Thoracic aorta endothelial cell (primary cell): ENCODE measurements at places on chromosomes 12 and 14. TPM values are rescaled to one million over a fixed set of nuclear protein-coding genes. Genes with fewer than 3 reads are reported as not detected.

BCDIN3D gene
- 2.4 and 3.3 TPM in 2 replicates for total RNA-seq

KLRB1 gene
- total RNA-seq: not detected in 2 replicates

TMEM117 gene
- 3.6 and 3.7 TPM in 2 replicates for total RNA-seq

CCDC196 gene
- not detected in 2 replicates for total RNA-seq

NOS1 gene
- under 0.01 and 0.14 TPM in 2 replicates for total RNA-seq

AVPR1A gene
- not detected in 2 replicates for total RNA-seq

AQP2 gene
- not detected in 2 replicates for total RNA-seq

MARK3 gene
- 126 and 130 TPM in 2 replicates for total RNA-seq

RNASE4 gene
- 7.4 and 7.5 TPM in 2 replicates for total RNA-seq

SVOP gene
- not detected in 2 replicates for total RNA-seq

DDIT3 gene
- 6.3 and 6.7 TPM in 2 replicates for total RNA-seq

FAM186B gene
- 0.27 and 0.43 TPM in 2 replicates for total RNA-seq

PITPNM2 gene
- total RNA-seq: 9.1 and 9.3 TPM in 2 replicates

PPFIA2 gene
- total RNA-seq: 0.27 TPM in 1 of 2 replicates, not detected in the other

PAPLN gene
- total RNA-seq: 1.1 and 1.5 TPM in 2 replicates

CCDC38 gene
- 0.07 and 0.13 TPM in 2 replicates for total RNA-seq

DBX2 gene
- not detected in 2 replicates for total RNA-seq

SERPINA1 gene
- 0.13 TPM in 1 of 2 replicates, not detected in the other for total RNA-seq

MANSC1 gene
- total RNA-seq: 43.6 and 49.5 TPM in 2 replicates

DNAI7 gene
- under 0.01 TPM in 1 of 2 replicates, not detected in the other for total RNA-seq

POTEG gene
- not detected in 2 replicates for total RNA-seq

BCL11B gene
- total RNA-seq: under 0.01 and 0.27 TPM in 2 replicates

GUCY2C gene
- total RNA-seq: not detected in 2 replicates

HOXC10 gene
- not detected in 2 replicates for total RNA-seq

PDZRN4 gene
- not detected in 2 replicates for total RNA-seq

KIF26A gene
- 12.4 and 23.5 TPM in 2 replicates for total RNA-seq

SOX5 gene
- 1.3 and 3.2 TPM in 2 replicates for total RNA-seq

IFT43 gene
- total RNA-seq: 20.5 and 26.9 TPM in 2 replicates

PMCH gene
- total RNA-seq: 0.36 and 1.9 TPM in 2 replicates

SGPP1 gene
- 14.1 and 18.2 TPM in 2 replicates for total RNA-seq

GLIPR1 gene
- 55.2 and 58.6 TPM in 2 replicates for total RNA-seq

TAS2R20 gene
- 7.2 and 8.6 TPM in 2 replicates for total RNA-seq

C12orf75 gene
- 64.4 and 81.3 TPM in 2 replicates for total RNA-seq

MRPL52 gene
- total RNA-seq: 56.9 and 73.1 TPM in 2 replicates

PLEKHH1 gene
- total RNA-seq: 0.65 and 1.1 TPM in 2 replicates

AKAP5 gene
- 0.50 and 0.53 TPM in 2 replicates for total RNA-seq

WNT5B gene
- 0.07 and 0.53 TPM in 2 replicates for total RNA-seq

BMP4 gene
- 63.2 and 98.1 TPM in 2 replicates for total RNA-seq

CNTN1 gene
- total RNA-seq: 0.13 and 0.43 TPM in 2 replicates

ATP5MC2 gene
- 118 and 162 TPM in 2 replicates for total RNA-seq

KRT6A gene
- total RNA-seq: not detected in 2 replicates

IL26 gene
- total RNA-seq: not detected in 2 replicates

PPP1R36 gene
- total RNA-seq: 0.29 and 0.40 TPM in 2 replicates

KCNC2 gene
- total RNA-seq: not detected in 2 replicates

APEX1 gene
- 83.8 and 85.9 TPM in 2 replicates for total RNA-seq

OR10G2 gene
- total RNA-seq: not detected in 2 replicates

VWF gene
- 364 and 1,119 TPM in 2 replicates for total RNA-seq

CRIP1 gene
- total RNA-seq: 0.53 and 0.79 TPM in 2 replicates
